Occipital lobe (tissue), 3 donors: ENCODE measurements at places on chromosomes 1 and 21.

- no peak for DNase-seq
Observed at GRCh38 chr1:145845144-145845513, 301 bp upstream of the NUDT17 start.

- no peak for DNase-seq
Observed at GRCh38 chr1:246319083-246319714, 187.9 kb downstream of the SMYD3 start.

GRCh38 chr1:76891931-76892622, 24.8 kb downstream of the ST6GALNAC5 start:
- DNase-seq: no peak

- DNase-seq: no peak
Observed at GRCh38 chr1:172704420-172705210, 45.7 kb downstream of the FASLG start.

DNA sequence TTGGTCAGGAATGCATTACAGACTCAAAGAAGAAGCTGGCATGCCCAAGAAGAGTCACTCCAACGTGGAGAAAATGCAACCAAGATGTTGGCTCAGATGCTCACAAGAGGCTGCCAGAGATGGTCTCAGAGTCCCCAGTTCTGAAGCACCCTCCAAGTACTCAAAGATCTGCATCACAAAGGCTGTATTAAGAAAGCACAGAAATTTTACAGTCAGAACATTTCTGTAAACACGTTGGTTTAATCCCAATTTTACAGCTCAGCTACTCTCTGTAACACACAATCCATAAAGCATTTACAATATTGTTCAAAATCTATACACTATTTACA, 69.4 kb downstream of the CDC7 start:
- DNase-seq: no peak

DNA sequence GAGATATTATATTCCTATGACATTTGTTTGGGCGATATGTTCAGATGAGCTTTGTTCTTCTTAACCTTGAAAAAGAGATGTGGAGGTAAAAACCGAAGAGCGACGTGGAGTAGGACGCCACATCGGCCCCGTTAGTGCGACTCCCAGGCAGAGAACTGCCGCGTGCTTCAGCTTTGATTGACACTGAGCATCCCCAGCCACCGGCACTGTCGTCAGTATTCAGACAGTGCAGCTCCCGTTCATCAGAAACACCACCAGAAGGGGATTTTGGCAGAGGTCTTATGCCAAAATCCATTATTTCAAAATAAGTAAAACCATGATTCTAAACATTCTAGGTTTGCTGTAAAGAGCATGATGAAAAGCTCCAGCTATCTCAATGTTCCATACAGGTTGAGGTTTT, 66.5 kb downstream of the AGPAT3 start:
- no peak for DNase-seq

DNA sequence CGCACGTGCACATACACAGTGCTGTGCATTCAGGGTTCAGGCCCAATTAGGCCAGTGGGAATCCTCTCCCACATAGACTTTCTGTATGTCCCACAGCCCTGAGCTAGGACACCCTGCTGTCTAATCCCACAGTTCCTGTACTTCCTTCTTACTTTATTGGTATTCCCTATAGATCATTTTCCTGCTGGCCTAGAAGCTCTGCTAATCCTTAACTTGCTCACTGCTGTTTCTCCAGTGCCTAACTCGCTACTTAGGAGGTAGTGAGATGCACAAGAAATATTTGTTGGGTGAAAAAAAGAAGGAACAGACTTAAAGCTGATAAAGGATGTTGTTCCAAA, 34.1 kb upstream of the FHAD1 start:
- DNase-seq: no peak
